Activated naive CD8-positive, alpha-beta T cell treated with anti-CD3 and anti-CD28 coated beads, Interleukin-2, amount 10 ng/mL, durations not matched to agents 7 days and 5 days (primary cell): ENCODE measurements at places on chromosomes 4 and X. TPM values are rescaled to one million over a fixed set of nuclear protein-coding genes. Genes with fewer than 3 reads are reported as not detected.

GRCh38 chr4:172845281-172845680 lies 323.3 kb upstream of the GALNT7 start:
- no peak for DNase-seq

- DNase-seq = no peak
Measured at GRCh38 chrX:54695231-54695630, 102.8 kb downstream of the ITIH6 start.

GRCh38 chr4:54118850-54119589 lies 19.1 kb downstream of the GSX2 start:
- DNase-seq = no peak

PFKFB1 gene
- total RNA-seq = 0.65 TPM

RRH gene
- total RNA-seq = not detected

DCAF12L2 gene
- total RNA-seq = not detected

DNA sequence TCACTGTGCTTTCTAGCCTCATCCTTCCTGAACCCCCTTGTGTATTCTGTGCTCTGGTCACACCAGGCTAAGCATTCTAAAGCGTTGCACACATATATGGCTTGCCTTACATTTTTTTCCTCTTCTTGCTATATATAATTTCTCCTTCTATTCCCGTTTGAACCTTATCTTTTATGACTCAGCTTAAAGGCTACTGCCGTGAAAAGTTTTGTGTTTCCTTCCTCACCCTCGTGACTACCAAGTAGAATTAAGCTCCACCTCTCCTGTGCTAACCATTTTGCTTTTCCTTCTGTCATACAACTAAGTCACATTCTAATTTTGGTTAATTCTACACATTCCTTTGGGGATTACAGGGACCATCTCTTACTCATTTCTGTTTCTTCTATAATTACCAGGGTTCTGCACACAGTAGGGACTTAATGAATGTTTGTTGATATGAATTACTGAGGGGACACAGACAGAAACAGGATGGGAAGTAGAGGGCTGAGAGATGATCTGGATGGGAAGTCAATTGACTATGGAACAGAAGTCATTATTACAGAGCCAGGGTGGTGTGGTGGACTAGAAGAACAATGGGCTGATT lies 67.1 kb downstream of the DOCK11 start:
- no peak for DNase-seq

GRCh38 chr4:101953949-101954348 lies 163.4 kb downstream of the BANK1 start:
- DNase-seq = no peak

- DNase-seq = no peak
Measured at GRCh38 chr4:15506464-15506863, 36.8 kb downstream of the CC2D2A start.

PCSK1N gene
- 1.2 TPM for total RNA-seq

DNA sequence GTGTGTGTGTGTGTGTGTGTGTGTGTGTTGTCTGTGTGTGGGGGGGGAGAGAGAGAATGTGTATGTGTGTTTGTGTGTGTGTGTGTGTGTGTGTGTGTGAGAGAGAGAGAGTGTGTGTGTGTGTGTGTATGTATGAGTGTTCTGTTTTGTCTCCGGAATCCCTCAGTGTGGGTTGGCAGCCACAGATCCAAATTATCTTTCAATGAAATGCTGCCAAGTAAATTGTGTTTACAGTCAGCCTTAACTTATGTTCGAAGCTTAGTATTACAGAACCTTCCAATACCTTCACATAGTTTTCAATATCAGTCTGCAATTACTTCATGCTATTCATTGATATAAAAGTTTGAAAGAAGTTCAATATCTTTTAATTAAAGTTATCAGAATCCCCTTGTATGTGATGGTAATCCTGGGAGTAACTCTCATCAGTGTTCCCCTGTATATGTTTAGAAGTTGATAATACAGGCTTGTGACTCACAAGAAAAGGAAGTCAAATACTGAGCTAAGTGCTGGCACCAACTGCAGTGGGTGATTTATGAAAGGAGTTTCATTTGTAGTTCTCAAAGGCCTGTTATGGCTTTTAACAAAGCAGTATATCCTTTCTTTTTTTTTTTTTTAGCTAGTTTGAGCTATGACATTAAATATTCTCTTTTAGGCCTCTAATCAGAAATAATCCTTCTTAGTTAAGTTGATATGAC lies 51.6 kb upstream of the HTR2C start:
- DNase-seq = no peak

DNA sequence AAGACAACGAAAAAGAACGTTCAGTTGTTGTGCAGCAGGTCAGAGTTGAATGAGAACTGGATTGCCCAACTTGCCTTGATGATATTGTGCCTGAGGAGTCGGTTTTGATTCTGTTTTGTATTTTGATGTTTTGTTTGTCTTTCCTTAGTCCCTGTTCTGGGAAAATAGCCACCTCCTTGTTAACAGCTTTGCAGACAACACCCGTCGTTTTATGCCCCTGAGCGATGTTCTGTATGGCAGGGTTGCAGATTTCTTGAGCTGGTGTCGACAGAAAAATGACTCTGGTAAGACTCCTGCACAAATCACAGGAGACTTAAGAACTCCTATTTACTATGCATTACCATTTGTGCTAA lies 4.5 kb downstream of the BST1 start:
- no peak for DNase-seq

CPEB2 gene
- 14.7 TPM for total RNA-seq

GRCh38 chrX:39017077-39017476 lies 215.8 kb downstream of the MID1IP1 start:
- no peak for DNase-seq

GAGE12C gene
- not detected for total RNA-seq

- no peak for DNase-seq
Measured at GRCh38 chr4:128846063-128846462, 36.6 kb downstream of the JADE1 start.

FAT4 gene
- total RNA-seq = 0.03 TPM

NEUROG2 gene
- not detected for total RNA-seq

HSFX4 gene
- total RNA-seq = not detected

VGLL1 gene
- 0.77 TPM for total RNA-seq

EFNB1 gene
- total RNA-seq = 4.1 TPM

- no peak for DNase-seq
Measured at GRCh38 chrX:81120258-81120935, 81.3 kb downstream of the HMGN5 start.

DNA sequence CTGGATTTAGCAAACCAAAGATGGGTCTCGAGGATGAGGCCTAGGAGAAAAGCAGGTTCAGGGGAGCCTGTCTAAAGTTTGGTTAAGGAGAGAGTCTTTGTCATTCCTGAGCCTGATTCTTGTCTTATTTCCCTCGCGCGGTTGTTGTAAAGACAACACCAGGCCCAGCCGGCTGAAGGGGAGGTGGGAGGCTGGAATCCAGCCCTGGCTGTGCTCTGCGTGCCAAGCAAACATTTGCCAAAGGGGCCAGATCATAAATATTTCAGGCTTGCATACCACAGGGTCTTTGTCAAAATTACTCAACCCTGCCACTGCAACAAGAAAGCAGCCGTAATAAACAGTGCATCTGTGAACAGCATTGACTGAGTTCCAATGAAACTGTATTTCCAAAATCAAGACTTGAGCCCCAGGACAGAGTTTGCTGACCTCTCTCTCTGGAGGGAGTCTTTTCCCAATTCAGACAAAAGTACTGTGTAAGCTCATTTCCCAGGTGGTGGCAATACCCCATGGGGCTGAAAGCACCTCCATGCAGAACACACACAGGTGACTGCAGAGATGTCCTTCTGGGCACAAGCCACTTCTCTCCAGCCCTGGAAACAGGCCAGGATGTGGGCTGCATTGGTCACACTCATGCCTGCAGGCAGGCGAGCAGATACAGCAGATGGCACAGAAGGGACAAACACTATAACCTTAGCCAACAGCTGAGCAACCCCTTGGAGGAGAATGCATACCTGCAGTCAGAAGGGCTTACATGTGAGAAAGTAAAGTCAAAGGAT lies 320.3 kb downstream of the STK32B start:
- DNase-seq = no peak

ZNF674 gene
- total RNA-seq = 5.4 TPM

DNA sequence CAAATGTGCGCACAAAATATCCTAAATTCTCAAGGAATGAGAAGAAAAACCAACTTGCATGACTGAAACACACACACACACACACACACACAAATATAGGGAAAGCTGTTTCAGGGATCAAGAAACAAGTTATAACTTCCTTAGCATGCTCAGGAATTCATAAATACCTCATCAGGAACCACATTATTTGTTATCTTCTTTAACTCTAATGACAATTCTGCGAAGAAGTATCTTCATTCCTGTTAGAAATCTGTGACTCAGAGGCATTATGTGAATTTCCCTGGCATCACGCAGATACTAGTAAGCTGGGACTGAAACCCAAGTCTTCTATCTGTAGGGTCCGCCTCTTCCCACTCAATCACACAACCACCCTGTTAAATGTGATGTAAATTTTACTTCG lies 30.3 kb downstream of the TMPRSS11A start:
- DNase-seq = no peak

GRID2 gene
- not detected for total RNA-seq

GRCh38 chr4:98662626-98663225 lies 4.3 kb upstream of the TSPAN5 start:
- peak; percentile 60 for DNase-seq

ADGRA3 gene
- total RNA-seq = 1.3 TPM

RHOXF2B gene
- not detected for total RNA-seq

GRCh38 chr4:183436417-183436816 lies 8.0 kb upstream of the CDKN2AIP start:
- DNase-seq = no peak

GRCh38 chr4:155787113-155787710 lies 28.4 kb downstream of the GUCY1B1 start:
- DNase-seq = no peak

DNA sequence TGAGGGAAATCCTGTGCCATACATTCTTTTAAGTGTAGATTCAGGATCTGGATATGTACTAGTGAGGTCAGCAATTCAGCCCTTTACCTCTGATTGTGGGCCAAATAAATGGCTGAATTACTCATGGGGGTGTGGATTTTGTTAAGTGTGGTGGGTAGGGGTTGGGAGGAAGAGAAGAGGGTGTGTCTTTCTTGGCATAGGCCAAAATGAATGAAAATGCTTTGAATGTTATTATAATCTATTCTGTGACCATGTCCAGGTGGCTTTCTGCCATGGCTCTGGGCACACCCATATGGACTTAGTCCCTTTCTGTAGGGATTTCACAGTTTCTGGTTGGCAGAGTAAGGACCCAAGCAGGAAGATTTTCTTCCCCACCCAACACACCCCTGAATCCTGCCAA lies 244.3 kb downstream of the CBR4 start:
- DNase-seq = no peak

DNA sequence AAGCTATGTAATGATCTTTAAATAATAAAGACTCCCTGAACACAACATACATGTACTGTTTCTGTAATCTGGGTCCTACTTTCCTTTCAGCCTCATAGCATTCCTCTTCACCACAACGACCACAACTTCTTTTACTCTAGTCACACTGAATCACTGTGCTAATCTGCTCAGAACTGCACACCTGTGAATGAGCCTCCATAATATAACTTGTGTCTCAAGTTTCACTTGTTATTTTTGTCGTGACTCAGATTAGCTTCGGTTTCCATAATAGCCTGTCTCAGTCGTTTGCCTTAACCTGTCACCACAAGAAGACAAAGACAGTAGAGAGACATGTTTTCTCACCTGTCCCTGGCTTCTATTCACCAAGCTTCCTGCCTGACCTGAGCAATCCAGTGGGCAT lies 61.8 kb downstream of the MAGED1 start:
- no peak for DNase-seq

P2RY8 gene
- total RNA-seq = 92.4 TPM

NWD2 gene
- not detected for total RNA-seq

- DNase-seq = peak; percentile 70
Measured at GRCh38 chr4:185210102-185210981, 944 bp downstream of the SNX25 start.

HTN3 gene
- not detected for total RNA-seq

DNA sequence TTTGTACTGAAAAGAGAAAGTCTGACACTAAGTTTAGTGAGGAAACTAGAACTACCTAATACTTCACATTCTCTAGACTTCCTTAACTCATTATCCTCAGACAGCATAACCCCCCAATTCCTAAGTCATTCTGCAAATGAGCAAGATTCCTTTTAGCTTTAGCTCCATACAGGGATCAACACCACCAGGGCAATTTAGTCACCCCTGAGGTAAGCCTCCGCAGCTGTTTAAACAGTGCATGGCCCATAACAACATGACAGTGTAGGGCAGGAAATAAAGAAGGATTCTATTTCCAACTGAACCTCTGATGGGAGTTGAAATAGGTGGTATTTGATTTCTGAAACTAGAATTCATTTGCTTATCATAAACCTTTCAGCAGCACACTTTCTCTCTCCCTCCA lies 112.8 kb upstream of the DKK2 start:
- no peak for DNase-seq

GRCh38 chr4:137361756-137362470 lies 170.4 kb downstream of the PCDH18 start:
- no peak for DNase-seq

DNA sequence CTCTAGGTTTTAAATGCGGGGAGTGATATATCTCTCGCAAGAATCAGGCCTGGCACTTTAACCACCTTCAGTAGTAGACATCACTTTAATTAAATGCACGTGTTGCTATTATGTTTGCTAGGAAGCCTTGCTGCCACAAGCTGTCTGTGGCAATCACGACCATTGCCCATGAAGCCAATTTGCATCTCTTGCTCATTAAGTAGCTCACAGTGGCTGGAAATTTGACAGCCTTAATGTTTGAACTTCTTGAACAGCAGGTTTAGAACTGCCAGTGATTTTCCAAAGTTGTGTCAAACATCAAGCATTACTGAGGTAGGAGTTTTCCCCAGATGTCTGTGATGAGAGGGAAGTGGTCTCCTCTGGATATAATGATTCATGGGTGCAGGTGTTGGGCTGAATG lies 642.3 kb upstream of the CPEB2 start:
- no peak for DNase-seq
